CD4-positive, alpha-beta T cell (primary cell): ENCODE measurements at places on chromosomes 7 and 10.

- no peak for DNase-seq
Measured at GRCh38 chr10:90458054-90458453, 399.8 kb downstream of the HTR7 start.

DNA sequence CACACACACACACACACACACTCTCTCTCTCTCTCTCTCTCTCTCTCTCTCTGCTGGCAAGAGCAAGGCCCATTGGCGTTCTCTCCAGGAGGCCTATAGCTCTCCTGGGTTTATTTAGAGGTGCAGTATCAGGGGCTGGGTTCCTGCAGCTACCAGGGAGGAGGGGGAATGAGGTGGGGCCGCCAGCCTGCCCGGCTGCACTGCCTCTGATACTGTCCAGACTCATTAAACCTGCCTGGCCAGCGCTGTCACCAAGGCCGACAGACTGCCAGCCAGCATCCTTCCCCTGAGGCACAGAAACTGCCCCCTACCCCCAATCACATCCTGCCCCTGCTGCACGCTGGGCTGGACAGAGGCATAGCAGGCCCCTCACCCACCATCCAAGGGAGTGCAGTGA, 4.3 kb downstream of the PRRT4 start:
- DNase-seq, result no peak

GRCh38 chr7:134347567-134347966, 30.8 kb upstream of the SLC35B4 start:
- no peak for DNase-seq

- no peak for DNase-seq
Measured at GRCh38 chr10:56116684-56117083, 244.4 kb downstream of the ZWINT start.

- DNase-seq, result no peak
Measured at GRCh38 chr10:26385443-26385842, 52.7 kb upstream of the APBB1IP start.

GRCh38 chr7:149714081-149714909, 59.1 kb downstream of the ZNF467 start:
- DNase-seq, result peak; percentile 92

DNA sequence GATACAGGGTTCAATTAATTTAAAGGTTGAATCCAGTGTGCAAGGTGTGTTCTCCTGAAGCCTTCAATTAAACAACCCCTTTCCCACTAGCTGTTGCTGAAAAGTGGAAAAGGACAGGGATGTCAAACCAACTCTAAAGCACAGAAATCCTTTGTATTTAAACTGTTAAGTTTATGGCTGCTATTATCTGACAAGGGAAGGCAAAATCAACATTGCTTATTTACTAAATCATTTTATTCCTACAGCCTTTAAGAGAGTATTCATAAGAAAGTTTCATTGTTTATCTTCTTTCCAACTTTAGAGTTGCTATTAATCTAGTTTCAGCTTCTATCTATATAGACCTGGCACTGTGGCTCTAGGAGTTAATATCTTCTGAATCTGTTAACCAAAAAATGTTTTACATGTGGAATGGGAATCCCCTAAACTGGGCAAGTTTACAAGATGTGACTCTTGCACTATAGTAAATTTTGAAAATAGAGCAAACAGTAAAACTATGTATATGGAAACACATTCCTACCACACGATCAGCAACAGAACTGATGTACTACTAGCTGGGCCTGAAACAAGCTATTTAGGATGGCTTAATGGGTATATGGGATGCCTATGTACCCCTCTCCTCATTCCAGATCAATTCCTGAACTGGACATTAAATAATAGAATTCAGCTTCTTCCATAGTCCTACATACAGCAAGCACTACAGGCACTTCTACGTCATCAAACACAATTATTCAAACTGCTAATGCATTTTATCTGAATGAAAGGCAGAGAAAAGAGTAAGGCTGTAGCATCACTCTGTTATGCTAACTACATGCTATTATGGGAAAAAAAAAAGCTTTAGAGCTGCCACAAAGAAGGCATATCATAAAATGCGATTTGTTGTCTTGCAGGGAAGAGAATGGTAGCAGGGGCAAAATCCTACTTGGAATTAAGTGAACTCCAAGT, 52.8 kb downstream of the CDK6 start:
- no peak for DNase-seq

DNA sequence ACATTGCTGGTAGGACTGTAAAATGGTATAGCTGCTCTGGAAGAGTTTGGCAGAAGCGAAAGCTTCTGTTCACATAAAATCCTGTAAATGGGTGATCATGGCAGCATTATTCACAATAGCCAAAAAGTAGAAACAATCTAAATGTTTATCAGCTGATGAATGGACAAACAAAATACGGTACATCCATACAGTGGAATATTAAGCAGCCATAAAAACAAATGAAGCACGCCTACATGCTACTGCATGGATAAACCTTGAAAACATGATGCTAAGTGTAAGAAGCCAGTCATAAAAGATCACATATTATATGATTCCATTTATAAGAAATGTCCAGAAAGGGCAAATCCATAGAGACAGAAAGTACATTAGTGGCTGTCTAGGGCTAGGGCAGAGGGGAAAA, 32.7 kb downstream of the KIN start:
- DNase-seq, result no peak

DNA sequence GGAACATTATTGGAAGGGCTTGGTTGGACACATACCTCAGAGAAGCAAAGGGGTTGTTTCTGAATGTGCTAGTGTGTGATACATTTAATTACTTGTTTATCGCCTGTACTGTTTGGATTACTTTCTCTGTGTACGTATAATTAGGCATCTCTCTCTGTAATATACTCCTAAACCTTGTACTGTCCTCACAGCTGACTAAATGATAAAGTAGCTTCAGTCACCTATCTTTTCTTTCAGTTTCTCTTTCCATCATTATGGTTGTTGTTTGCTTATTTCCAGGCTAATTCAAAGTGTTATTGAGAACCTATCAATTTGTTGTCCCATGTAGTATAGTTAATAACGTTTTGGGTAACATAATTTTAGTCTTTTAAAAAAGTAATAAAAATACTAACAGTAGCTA, 34.0 kb downstream of the MXI1 start:
- no peak for DNase-seq

GRCh38 chr7:92064438-92065029, 69.7 kb downstream of the CYP51A1 start:
- DNase-seq, result no peak

- no peak for DNase-seq
Measured at GRCh38 chr7:42236266-42236975, 588 bp downstream of the GLI3 start.

DNA sequence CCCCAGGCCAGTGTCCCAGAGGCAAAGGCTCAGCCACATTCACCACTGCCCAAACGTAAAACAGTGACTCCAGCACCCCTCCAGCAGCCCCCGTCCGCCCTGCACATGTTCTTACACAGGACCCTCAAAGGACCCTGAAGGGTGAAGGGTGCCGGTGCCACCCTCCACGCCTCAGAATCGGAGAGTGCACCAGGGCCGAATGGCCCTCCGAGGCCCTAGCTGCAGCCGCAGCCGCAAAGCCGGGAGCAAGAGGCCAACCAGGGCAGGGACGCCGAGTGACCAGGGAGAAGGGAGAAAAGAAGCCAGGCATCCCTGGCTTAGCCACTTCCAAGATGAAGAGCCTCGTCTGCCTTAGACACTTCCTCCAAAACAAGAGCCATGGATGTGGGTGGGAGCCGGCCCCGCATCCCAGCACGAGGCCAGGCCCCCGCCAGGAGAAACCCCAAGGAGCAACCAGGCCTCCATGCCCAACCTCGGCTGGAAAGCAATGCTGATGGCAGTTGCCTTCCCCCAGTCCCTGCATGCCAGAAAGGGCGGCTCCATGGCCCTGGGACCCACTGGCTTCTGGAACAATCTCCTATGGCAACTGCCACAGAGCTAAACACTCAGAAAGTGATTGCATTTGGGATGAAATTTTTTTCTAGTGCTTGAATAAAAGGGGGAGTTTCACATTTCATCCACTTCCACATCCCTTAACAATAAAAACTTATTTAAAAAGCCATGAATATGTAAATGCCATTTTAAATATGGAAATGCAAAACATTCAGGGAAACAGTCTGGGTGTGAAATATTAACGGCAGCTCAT, 92.3 kb downstream of the MAD1L1 start:
- DNase-seq, result no peak

DNA sequence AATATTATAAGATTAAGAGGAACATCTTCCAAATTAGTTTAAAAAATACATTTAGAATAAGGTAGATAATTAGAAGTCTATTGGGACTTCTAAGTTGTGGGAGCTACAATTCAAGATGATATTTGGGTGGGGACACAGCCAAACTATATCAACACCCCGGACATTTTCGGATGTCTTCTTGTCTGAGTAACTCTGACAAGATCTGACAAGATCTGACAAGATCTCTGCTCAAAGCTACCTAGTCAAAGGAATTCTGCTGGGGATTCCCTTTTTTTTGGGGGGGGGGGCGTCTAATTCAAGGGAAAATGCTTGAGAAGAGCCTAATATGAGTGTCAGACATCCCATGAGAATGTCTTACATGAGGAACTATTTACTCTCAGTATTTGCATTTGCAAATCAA, 5.2 kb upstream of the AGMO start:
- no peak for DNase-seq

DNA sequence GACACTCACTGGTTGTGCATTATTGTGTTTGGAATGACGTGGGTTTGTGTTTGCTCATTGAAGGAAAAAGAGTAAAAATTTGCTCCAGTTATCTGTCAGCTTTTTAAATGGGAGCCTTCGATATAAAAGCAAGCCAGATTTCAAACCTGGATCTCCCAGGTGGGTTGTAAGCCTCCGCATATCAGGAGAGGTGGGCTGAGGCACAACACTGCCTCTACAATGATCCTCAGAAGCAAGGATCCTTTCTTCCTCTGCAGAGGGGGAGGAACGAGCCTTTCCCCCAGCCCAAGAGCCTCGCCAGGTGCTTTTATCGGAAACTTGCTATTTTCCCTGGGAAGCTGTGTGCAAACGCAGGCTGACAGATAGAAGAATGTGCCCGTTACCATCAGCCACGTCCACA, 331.0 kb upstream of the MGMT start:
- no peak for DNase-seq

DNA sequence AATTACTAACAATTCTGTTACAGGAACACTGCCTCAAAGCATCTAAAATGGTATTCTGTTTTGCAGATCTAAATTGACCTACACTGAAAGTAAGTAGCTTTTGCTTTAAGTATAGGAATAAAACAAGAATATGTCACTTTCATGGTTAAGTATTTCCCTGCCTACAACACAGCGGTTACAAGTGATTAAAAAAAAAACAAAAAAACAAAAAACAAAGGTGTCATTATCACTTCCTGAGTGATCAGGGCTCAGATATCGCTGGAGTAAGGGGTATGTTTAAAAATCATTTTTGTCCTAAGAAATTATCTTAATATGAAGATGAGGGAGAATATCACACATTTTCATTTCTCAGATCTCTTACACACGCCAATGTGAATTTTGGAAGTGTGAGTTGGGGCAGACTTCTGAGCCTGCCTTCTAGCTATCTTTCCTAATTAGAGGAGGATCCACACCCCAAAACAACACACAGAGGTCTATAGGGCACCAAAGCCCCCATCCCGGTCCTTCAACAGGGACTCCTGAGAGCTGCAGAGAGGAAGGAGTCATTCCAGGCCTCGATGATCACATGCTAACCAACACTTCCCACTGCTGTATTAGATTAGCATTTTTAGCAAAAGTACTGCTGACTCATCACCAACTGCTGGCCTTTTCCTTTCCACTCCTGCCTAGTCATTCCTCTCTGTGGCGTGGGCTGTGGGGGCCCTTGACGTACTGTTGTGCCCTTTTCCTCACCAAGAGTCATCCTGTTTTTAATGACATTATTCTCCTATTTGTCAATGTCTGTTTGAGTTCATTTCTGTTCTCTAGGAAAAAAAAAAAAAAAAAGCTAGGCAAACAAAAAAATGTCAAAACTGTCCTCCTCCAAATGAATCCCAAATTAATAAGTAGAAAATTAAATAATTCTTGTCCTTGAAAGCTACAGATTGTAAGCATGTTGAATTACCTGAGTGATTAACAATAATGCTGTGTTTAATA, 31.2 kb downstream of the PRTFDC1 start:
- no peak for DNase-seq

- DNase-seq, result no peak
Measured at GRCh38 chr10:31087011-31087410, 55.3 kb upstream of the ZNF438 start.

- no peak for DNase-seq
Measured at GRCh38 chr7:14332155-14332554, 342.7 kb upstream of the ETV1 start.

GRCh38 chr10:71432956-71433767, 36.4 kb downstream of the CDH23 start:
- DNase-seq, result no peak

DNA sequence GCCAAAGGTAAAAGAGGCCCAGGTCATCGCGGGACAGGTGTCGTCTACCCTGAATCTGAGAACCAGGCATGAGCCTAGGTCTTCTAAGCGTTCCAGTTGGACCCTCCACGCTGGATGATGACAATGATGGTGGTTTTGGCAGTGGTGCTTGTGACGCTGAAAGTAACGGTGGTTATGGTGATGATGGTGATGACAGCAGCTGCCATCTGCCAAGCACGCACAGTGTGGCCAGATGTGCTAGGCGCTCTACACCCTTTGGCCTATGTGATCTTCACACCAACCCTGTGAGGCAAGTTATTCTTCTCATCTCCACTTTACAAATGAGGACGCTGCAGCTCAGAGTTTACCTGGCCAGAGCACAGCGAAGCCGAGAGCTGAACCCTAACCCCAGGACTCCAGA, 93.9 kb downstream of the FAM53B start:
- no peak for DNase-seq

DNA sequence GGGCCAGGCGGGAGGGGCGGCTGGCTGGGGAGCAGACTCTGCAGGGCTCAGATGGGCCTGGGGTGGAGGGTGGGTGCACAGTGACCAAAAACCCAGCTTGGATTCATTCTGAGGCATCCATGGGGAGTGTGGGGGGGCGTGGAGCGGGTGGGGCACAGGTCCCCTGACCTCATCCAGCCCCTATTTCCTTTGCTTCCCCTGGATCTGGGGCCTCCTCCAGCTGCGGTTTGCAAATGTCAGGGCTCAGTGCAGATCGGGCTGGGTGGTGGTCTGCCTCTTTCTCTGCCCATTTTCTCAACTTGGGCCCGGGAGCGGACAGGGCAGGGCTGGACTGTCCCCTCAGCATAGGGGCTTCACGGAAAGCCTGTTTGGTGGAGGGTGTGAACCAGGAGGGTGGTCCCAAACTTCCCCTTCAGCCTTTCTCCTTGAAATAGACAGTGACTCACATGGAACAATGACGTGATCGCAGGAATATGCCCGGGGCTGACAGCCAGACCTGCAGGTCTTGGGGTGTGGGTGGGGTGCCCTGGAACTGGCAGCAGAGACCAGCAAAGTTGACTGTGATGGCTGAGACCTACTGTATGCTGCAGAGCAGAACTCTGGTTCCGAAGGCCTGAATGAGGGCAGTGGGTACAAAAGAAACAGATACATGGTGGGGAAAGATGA, 72.9 kb upstream of the PODXL start:
- no peak for DNase-seq

DNA sequence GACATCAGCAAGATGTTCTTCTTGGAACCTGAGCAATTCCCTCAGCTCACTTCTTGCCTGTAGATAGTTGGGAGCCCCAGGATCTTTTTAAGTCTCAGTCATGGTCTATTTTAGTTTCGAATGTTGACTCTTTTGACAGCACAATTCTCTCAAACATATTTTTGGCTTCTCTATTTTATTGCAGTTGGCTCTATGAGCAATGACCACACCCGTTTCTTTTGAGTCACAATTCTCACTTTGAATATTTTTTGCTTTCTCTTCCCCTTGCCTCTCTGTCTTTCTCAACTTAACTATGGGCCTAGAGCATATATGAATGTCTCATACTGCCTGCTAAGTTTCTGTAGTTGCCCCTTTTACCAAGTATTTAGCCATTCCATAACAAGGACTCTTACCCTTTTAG, 222.8 kb downstream of the PTN start:
- DNase-seq, result no peak
